ENCODE measurements at places on chromosomes 7 and 10.

GRCh38 chr10:1294748-1295147 lies 238.6 kb downstream of the WDR37 start:
- DNase-seq, result no peak

GRCh38 chr7:27185013-27185853 lies at the start of gene HOXA11:
HOXA11 (minus strand) TSS chr7:27185232; CDS start chr7:27185144, 88 bp downstream.
- no peak for DNase-seq

- DNase-seq, result no peak
These were observed 6.6 kb upstream of the PITRM1 start for GRCh38 chr10:3179174-3179573.

GRCh38 chr7:138606236-138606635 lies 94.9 kb downstream of the SVOPL start:
- no peak for DNase-seq

GRCh38 chr7:6376820-6377219 lies 70.9 kb downstream of the DAGLB start:
- no peak for DNase-seq

DNA sequence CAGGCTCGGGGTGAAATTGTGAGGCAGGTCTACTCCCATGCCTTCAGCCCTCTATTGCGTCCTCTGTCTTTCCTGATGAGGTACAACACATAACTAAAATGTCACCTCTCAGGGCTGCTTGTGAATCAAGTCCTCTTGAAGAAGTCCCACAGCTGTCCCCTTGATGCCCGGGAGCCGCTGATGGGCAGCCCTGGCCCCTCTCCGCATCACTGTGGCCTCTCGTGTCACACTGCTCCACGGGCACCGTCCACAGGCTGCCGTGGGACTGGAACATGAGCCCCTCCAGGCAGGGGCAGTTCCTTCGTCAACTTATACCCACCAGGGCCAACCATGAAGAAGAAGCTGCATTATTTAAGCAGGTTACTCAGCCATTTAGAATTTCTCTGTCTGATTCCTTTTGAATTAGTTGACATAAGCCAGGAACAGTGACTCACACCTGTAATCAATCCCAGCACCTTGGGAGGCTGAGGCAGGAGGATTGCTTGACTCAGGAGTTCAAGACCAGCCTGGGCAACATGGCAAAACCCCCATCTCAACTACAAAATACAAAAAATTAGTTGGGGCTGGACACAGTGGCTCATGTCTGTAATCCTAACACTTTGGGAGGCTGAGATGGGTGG lies 58.5 kb upstream of the UBE3C start:
- no peak for DNase-seq

DNA sequence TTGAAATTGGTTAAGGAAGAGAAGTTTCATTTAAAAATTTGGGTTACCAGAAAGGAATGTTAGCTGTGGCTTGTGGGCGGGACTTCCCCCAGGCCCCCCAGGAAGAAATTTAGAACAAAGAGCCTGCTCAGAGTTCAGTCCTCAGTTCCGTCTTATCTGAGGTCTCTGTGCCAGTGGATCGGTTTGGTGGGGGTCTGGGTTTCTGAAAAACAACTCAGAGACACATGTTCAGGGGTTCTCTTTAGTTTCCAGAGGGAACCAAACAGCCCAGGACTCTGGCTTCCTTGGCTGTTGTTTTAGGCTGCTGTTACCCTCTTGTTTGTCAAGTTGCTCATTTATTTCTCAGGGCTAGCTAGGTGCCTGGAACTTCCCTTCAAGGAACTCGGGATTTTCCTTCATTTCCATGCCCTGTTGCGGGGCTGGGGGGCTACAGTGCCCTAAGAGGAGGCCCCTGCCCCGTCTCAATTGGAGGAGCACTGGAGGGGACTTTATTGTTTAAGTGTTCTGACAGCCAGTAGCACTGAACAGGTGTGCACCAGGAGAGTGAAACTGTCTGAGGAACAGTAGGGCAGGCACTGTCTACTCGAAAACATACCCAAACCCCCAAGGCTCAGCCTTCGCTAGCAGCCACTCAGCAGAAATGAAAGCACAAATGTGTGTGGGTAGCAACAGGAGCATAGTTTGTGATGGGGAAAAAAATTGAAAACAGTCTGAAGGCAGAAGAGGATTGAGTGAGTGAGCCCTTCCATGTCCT lies 59.9 kb downstream of the ALOX5 start:
- no peak for DNase-seq

DNA sequence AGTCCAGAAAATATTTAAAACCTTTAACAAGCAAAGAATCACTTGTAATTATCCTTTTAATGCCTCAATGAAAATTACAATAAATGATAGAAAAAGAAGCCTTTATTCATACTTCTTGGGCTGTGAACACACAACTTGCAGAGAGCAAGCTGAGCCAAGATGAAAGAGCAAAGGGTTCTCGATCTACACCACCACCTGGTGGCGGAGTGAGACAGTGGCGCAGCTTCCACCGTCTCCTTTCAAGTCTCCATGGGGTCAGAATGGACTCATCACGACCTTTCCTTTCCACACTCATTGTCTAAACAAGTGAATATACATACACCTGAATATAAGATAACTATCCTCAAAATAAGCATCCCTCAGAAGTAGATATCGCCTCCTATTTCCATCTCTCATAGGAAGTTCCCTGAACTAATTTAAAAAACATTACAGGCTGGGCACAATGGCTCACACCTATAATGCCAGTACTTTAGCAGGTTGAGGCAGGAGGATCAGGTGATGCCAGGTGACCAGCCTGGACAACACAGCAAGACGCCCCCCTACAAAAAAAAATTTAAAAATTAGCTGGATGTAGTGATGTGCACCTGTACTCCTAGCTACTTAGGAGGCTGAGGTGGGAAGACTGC lies 40.7 kb downstream of the ATE1 start:
- peak; percentile 34 for DNase-seq

GRCh38 chr7:151719897-151720242 lies 157.0 kb downstream of the PRKAG2 start:
- DNase-seq, result no peak

GRCh38 chr7:51774178-51774577 lies 457.6 kb upstream of the COBL start:
- no peak for DNase-seq

DNA sequence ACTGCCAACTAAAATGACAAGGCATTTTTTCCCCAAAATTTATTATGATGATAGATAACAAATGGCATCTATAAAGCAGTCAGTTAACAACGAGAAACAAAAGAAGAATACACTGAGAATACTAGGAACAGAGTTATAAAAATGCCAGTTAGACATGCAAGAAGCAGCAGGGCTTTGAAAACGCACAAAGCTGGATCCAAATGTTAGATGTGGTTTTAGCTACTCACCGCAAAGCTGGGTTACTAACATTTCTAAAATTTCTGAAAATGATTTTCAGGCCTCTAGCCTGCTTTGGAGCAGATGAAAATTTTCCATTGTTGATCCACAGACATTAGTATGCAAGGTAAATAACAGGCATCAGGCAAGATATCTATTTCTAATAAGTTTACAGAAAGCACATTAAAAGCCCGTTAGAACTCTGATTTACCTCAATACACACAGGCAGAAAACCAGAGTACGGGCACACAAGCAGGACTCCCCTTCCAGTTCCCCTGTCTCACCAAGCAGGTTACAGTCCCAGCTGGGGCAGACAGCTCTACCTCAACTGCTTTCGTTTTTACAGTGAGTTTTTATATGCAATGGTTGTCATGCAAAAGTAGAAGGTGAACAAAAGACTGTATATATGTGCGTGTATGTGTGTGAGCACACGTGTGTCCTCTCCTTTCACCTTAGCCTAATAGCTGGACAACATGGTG lies 37.9 kb downstream of the GLI3 start:
- DNase-seq, result no peak

DNA sequence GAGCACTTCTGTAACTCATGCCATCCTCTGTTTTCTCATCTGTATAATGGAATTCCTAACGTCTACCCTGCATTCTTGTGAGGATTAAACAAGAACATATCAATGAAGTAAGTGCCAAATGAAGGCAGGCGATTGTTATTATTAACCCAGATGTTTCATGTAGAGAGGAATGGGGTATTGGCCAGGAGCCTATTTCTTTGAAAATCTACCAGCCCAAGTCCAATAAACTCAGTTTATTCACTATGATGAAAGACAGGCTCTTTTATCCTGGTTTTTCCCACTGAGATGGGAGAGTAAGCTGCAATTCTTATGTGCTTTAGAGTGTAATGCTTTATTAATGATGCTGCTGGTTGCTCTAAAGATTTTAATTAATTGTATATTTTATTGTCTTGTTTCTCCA lies 9.6 kb downstream of the CTTNBP2 start:
- DNase-seq, result no peak

DNA sequence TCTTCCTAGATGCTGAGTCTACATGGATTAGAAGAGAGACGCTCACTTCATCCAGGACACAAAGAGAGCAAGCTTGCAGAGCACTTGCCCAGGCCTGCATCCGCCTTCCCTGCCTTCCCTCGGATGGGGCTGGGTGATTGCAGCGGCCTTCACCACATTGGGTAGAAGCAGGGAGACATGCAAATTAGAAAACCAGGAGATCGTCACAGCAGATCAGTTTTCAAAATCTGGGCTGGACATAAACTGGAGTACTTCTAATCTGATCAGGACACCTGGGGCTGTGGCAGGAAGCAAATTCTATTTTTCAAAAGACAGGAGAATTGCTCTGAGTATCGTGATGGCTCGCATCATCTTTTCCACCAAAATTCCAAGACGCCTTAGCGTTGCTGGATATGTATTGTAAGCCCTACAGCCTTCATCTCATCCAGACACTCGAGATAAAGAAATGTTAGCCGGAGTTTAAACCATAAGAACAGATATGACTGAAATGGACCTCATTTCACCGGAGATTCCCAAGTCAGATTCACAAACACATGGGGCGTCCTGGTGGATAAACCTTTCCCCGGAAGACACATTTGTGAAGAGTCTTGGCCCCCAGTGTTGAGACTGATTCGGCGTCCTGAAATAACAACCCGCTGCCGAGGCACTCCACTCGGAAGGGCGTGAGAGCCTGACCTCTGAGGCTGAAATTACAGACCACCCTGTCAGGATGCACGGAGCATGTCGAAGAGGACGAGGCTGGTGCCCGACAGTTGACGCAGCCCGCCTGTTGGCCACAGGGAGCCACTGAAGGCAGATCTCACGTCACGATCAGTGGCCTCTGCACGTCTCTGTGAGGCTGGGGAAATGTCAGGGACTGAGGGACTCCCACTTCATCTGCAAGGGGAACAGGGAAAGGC lies 91.2 kb upstream of the PARD3 start:
- no peak for DNase-seq
